ENCODE measurements at places on chromosomes 2 and 18. TPM values are rescaled to one million over a fixed set of nuclear protein-coding genes. Genes with fewer than 3 reads are reported as not detected.

DNA sequence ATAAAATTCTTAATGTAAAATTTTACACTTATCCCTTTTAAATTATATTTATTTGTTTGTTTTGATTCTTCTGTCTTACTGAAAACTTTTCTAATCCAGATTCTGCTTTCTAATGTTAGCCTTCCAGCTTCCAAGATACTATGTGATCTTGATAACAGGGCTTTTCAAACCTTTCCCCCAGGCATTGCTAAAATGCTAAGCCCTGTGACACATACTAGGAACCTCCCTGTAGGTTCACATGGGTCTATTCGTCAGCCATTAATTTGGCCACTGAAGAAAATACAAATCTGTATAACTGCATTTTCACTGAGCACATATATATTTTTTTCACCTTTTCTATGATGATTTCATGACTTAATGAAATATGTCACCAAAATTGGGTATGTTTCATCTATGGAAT is 92.8 kb upstream of the MAP4K3 start:
- no peak for DNase-seq

DNA sequence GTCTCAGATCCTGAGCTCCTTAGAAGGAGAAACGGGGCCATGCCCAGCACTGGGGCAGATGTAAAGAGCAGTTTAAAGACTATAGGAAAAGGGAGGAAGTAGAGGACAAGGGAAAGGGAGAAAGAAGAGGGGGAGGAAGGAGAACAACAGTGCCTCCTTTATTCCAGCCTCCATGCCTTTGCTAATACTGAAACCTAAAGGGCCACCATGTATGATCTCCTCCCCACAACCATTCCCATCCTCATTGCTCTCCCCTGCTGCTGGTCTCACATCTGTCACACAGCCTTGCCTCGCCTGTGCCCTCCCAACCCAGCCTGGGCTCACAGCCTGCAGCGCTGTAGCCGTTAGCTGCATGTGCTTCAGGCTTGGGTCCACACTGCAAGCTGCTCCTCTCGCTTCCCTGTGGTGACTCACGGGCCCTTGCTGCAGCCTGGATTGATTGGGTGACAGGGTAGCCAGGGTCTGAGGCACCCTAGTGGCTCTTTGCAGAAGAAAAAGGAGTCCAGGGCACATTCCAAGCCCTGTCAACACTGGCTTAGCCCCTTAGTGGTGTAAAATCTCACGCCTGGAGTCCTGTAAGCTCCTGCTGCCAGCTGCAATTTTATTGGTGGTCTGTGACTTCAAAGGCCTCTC is 281.9 kb downstream of the SRBD1 start:
- DNase-seq, result no peak

- DNase-seq, result no peak
These were observed 366.7 kb downstream of the NUP35 start for GRCh38 chr2:183490914-183491313.

DNA sequence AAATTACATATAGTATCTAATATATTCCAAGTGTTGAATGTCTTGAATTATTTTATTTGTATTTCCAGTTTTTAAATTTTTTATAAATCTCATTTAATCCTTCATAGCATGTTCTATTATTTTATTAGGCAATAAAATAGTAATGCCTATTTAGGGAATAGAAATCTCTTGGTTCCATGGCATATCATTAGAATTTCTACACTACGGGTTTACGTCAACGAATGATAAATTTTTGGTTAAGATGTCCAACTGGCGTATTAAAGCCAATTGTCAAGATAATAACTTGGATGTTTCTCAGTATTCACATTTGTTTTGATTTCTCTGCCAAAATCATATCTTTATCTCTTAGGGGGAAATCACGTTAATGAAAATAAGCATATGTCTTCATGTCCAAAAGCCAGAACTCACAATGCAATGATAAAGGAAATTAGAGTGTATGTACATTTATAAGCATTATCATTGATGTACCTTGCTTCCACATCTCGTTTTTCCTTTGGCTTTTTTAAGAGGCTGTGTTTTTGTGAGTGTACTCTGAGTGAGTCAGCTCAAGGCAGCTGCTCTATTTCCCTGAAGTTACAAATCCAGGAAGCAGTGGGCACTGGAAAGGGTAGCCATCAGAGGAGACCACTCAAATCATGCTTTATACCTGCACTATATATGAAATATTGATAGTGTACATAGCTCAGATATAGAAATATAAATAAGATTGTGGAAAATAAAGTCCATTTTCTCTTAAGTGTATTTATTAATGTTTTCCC is 115.8 kb upstream of the PDE1A start:
- DNase-seq, result no peak

DNA sequence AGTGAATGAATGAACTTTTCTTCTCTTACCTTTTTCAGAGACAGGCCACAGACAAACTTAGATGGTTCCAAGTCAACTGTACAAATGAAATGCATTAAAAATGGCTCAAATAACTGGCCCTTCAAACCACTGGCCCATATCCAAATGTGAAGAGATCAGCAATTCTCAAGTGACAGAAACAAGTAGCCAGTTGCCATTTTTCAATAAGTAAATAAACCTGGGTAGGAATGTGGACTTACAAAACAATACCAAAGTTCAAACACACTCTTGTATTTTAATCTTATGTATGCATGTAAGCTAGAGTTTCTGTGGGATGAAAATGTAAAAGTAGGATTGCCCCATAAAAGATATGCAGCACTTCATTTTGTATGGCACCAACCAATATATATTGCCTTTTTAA is 129.2 kb downstream of the MEP1B start:
- no peak for DNase-seq

- DNase-seq, result peak; percentile 41
These were observed 219.6 kb downstream of the TSN start for GRCh38 chr2:121974897-121975661.

GRCh38 chr2:26582890-26583289 is 58.3 kb downstream of the CIB4 start:
- no peak for DNase-seq

GRCh38 chr2:75100011-75100800 is 99.1 kb downstream of the TACR1 start:
- DNase-seq, result no peak

GRCh38 chr2:202821206-202822160 is 50.1 kb downstream of the ICA1L start:
- no peak for DNase-seq

DNA sequence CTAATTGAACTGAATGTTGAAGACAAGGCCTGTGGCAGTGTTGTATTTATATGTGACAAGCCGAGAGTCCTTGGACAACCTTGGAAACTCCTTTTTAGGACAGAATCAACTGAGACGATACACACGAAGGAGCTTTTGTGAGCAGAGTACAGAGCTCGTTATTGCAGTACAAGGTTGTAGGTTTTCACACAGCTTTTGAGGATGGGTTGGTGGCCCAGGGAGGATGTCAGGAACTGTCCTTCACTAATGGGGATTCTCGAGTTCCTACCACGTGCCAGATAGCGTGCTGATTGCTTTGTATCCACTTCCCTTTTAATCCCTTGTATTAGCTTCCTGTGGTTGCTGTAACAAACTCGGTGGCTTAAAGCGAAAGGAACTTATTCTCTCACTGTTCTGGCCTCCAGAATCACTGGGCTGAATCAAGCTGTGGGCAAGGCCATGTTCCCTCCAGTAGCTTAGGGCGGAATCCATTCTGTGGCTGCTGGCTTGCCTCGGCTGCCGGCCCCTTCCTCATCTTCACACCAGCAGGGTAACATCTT is 20.2 kb downstream of the INPP4A start:
- peak; percentile 66 for DNase-seq

DNA sequence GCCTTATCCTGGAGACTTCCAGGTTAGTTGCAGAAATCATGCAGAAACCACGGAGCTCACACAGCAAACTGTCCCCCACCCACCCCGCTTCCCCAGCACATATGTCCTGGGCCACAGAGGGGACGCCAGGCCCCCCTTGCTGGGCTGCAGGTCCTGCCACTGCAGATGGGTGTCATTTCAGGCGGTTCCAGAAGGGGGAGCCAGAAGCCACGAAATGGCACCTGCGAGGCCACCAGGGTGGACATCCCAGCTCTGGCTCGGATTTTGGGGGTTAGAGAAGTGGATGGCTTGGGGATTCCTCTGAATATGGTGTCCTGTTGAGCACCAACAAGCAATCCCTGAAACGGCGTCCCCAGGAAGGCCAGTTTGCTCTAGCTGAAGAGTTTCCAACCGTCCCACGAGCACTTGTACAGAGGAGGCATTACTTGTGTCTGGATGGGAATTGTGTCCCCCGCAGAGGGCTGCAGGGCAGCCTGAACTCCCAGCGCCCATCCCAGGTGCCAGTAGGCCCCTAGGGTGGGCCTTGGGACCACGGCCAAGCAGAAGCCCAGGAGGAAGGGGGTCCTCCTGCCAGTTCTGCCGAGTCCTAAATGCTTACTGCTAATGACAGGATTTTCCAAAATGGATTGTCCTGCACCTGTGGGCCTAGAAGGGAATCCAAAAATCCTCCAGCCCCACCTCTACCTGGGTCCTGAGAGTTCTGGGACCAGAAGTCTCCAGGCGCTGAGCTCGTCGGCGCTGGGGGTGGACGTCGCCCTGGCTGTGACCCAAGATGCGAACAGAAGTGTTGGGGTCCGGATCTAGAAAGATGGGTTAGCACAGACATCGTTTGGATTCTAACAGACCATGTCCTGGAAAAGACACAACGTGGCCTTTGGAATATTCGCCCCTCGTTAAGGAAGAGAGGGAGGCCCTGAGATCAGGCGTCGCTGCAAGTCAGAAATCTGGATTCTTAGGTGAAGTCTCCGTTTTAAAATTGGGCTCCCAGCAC is 14.6 kb upstream of the NFATC1 start:
- peak; percentile 66 for DNase-seq

GRCh38 chr2:9909106-9909505 is 42.4 kb upstream of the GRHL1 start:
- no peak for DNase-seq

DNA sequence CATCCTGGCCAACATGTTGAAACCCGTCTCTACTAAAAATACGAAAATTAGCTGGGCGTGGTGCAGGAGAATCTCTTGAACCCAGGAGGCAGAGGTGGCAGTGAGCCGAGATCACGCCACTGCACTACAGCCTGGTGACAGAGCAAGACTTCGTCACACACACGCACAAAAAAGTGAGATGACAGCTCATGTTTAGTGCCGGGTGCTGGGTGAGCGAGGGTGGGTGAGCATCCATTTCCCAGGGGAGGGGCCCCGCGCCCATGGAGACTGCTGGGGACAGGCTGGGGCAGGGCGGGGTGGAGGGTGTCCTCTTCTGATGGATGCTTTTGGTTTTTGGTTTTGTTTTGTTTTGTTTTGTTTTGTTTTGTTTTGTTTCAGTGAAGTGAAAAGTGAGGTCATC is 206.5 kb downstream of the GBX2 start:
- DNase-seq, result no peak

- DNase-seq, result no peak
These were observed 69.6 kb downstream of the R3HDM1 start for GRCh38 chr2:135600915-135601314.

- DNase-seq, result no peak
These were observed 9.3 kb upstream of the SCYGR5 start for GRCh38 chr2:227657199-227657845.

- no peak for DNase-seq
These were observed 1.0 kb downstream of the DNPEP start for GRCh38 chr2:219386532-219387280.

DNA sequence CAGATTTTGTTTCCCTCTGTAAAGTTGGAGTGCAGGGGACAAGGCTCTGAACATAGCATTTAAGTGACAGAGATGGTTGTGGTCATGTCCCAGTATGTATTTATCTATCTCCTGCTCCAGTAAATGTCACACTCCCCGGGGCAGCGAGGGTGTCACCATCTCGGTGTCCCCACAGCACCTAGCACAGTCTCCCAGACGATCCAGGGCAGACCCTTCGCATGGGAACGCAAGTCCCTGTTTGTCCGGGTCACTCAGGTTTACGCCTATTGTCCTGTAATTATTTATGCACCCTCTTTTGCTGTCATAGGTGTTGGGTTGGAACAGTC is 12.6 kb upstream of the NTSR2 start:
- DNase-seq, result no peak

GRCh38 chr2:140797718-140798117 is 1333.1 kb downstream of the LRP1B start:
- DNase-seq, result no peak

DNA sequence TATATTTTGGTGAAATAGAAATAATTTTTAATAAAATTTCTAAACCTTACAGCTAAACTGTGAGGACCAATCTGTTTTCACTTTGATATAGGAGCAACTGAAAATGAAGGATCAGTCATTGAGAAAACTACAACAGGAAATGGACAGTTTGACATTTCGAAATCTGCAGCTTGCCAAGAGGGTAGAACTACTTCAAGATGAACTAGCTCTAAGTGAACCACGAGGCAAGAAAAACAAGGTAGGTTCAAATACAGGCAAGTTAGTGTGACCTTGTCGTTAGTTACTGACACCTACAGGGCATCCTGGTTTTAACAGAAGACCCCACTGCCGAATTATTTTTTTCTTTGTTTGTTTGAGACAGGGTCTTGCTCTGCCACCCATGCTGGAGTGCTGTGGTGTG is 75.5 kb upstream of the STON1 start:
- no peak for DNase-seq

GRCh38 chr2:189412330-189412953 is 28.8 kb upstream of the WDR75 start:
- peak; percentile 11 for DNase-seq

DNA sequence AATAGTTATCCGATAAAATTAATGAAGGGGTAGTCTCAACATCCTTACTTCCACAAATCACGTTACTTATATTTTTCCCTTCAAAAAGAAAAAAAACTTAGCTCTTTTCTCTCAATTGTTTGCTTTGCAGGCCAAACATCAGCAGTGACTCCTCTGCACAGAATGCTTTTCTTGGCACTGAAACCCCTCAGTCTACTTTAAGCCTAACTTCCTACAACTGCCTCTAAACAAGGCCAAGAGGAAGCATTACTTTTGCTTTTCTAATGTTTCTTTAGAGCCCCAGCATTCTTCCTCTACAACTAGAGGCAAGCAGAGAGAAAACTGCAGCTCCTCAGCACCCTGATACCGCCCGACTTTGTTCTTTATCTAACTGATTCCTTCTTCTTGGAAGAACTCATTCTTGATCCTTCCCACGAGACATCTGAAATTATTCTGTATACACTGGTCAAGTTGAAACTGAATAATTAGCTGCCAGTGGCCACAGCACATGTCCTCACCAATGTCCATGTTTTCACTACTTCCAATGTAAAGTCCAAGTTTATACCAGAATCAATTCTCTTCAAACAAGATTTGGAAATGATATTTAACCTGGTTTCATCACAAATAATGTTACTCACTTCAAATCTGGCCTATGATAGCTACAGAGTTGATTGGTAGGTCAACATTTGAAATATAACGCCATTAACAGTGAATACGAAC is 55.3 kb downstream of the DTNB start:
- DNase-seq, result no peak

PTPRN gene
- polyA plus RNA-seq, result 0.51 TPM

LHCGR gene
- polyA plus RNA-seq, result not detected

NETO1 gene
- 14.8 TPM for polyA plus RNA-seq

GEN1 gene
- 5.0 TPM for polyA plus RNA-seq

ALKAL2 gene
- polyA plus RNA-seq, result 1.6 TPM

XDH gene
- not detected for polyA plus RNA-seq
